ENCODE measurements at places on chromosomes 12 and 14.

DNA sequence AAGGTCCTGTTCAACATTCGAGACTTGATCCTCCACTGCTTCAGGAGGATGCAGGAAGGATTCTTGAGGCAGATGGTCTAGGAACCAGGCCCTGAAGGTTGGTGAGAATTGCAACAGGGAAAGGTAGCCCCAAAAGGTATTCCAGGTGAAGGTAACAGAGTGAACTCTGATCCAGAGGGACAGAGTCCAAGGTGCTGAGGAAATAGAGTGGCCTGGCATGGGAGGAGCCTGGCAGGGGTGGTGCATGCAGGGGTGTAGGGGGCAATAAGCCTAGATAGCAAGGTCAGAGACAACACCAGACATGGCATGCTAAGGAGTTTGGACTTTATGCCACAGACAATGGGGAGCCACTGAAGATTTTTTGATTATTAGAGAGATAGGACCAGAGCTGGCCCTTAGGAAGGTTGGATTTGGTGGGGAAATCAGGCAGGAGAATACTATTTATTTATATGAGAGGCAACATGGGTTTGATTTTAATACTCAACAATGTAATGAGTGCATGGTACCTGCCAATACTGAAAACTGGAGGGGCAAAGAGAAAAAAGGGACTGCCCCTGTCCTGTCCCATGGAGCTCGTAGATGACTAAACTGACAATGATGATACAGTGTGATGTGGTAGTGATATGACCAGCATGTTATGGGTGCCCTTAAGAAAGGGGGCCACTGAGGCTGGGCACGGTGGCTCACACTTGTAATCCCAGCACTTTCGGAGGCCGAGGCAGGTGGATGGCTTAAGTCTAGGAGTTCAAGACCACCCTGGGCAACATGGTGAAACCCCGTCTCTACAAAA is 50.5 kb upstream of the TMED10 start:
- no peak for DNase-seq

GRCh38 chr12:66331016-66331415 is 28.7 kb downstream of the HELB start:
- DNase-seq: no peak

- no peak for DNase-seq
Observed at GRCh38 chr12:19260135-19260534, 130.6 kb downstream of the PLEKHA5 start.

DNA sequence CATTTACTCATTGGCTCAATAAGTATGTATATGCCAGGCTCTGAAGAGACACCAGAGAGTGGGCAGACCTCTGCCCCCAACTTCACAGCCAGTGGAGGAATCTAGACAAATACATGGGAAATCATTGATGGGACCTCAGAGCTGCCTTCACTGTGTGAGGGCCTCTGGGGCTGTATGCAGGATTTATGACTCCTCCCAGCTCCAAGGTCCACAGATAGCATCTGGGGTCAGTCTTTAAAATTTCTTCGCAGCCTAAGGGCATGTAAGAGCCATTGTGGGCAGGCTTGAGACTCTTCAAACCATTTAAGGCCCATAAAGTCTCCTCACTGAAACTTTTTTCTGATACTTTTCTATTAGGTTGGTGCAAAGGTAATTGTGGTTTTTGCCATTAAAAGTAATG is 125.5 kb downstream of the SPTSSA start:
- DNase-seq: no peak

DNA sequence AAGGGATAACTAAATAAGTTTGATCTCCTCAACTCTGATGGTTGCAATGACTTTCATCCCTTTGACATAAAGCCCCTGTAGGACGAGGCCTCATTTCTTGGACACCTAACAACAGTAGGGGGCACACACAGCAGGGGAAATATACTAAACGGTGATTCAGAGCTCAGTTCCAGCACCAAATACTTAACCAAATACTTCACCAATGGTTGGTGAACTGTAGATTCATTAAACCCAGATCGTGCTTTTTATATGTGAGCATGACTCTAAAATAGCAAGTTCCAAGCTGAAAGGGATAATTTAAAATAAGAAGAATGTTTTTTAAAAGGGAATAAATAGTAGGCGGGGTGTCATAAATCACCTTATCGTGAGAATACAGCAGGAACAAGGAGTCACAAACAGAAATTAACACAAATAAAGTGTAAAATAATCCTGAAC is 53.2 kb downstream of the ATG2B start:
- DNase-seq: no peak

DNA sequence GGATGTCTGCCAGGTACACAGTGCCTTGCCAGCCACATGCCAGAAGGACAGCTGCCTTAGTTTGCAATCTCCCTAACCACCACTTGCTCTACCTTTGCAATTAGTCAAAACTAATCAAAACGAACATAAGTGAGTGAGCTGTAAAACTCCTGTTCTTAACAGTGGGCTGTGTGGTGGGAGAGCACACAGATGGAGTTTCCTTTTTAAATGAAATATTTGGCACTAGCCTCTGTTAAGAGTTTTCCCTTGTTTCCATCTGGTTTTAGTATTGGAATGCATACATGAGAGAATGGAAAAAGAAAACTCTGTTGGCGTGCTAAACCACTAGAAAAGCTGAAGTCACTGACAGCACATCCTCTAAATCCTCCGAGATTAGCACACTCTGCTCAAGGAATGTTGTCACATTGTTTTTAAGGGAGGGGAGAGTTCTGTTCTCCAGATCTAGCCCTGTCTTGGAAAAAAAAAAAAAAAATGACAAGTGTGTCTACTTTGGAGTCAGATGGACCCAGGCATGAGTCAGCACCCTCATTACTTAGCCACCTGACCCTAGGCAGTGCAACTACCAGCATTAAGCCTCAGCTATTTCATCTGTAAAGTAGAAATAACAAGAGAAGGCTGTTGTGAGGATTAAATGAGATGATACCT is 83.9 kb downstream of the STXBP6 start:
- no peak for DNase-seq

- no peak for DNase-seq
Observed at GRCh38 chr12:70329728-70330127, 36.4 kb upstream of the KCNMB4 start.

GRCh38 chr14:87508333-87508732 is 484.6 kb downstream of the GALC start:
- DNase-seq: no peak

DNA sequence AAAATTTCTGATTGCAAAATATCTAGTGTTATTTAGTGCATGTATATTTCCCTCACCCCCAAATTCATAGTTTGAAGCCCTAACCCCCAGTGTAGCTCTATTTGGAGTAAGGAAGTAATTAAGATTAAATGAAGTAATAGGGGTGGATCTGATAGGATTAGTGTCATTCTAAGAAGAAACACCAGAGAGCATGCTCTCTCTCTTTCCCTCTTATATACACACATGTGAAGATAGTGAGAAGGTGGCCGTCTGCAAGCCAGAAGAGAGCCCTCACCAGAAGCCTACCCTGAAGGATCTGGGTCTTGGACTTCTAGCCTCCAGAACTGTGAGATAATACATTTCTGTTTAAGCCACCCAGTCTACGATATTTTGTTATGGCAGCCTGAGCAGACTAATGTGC is 120.3 kb downstream of the TMEM30B start:
- no peak for DNase-seq

DNA sequence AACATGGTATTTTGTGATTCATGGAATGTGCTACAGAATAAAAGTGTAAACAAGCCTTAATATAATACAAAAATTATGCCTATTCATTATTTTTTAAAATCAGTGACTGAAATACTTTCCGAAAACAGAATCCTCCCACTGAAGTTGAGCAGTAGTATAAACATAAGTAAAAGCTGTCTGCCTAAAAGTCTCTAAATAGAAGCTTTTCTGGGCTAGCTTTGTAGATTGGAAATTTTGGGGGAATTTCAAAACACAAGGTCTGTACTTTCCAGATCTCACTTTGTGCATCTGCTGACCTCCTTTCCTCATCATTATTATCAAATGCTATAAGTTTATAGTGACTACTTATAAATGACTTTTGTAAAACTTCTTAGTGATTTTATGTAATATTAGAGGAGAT is 80.4 kb upstream of the TRHDE start:
- no peak for DNase-seq

GRCh38 chr14:62734831-62735230 is 310.4 kb downstream of the KCNH5 start:
- DNase-seq: no peak

GRCh38 chr12:12513416-12514006 is 49.2 kb downstream of the DUSP16 start:
- DNase-seq: no peak

DNA sequence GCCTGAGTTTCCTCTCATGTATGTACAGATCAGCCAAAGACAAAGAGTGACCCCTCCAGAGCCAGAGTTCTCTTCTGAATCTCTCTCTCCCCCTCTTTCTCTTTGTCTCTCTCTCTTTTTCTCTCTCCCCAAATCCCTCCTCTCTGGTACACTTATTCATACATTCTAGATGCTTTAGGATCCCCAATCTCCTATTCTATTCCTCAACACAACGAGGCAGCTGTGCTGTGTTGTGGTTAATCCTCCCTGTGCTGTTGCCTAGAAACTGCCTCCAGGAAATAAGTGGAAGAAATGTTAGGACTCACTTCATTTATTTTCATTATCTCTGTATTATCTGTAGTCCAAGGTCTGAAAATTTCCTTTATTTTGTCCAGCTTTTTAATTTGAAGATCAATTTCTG is 350.5 kb upstream of the OR4E1 start:
- DNase-seq: no peak

- no peak for DNase-seq
Observed at GRCh38 chr12:101928556-101928955, 51.2 kb downstream of the DRAM1 start.

GRCh38 chr12:54447917-54448316 is 25.5 kb downstream of the GTSF1 start:
- no peak for DNase-seq

DNA sequence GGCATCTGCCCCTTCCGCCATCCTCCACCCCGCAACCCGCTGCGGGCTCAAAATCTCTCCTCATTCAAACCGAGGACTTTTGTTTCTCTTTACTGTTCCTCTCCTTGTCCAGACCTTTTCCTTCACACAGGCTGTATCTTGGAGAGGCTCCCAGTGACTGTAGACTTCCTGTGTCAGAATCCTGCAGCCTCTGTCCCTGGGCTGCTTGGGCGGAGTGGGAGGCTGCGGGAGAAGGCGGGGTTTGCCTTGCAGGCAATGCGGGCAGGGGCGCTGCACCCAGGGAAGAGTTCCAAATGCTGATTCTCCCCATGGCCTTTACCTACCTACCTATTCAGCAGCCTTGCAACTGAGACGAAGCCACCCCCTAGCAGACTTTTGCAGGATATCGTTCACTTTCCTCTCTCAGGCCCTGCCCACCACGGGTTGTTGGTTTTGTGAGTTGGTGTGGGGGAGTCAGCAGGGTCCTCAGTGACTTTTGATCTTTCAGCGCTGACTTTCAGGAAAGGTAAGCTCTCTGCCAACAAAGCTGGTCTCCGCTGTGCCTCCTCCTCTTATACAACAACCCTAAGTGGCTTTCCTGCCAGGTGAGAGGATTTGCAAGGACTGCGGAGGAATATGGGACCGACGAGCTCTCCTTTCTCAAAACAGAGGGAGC is 79.0 kb upstream of the KCNA1 start:
- DNase-seq: no peak

DNA sequence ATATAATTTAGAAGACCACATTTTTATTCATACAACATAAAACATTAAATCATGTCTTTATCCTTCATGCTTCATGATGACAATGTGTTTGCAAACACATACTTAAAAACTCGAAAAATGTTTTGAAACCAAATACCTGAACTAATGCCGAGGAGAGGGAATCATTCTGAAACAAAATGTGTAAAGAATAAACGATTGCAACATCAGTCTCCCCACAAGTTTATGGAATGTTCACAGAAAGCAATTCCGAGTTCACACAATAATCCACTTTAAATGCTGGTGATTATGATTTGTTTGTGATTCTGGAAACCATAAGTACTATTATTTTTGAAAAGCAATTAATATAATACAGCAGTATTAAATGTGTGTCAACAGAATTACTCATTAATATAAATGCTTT is 84.5 kb upstream of the PDZRN4 start:
- no peak for DNase-seq

DNA sequence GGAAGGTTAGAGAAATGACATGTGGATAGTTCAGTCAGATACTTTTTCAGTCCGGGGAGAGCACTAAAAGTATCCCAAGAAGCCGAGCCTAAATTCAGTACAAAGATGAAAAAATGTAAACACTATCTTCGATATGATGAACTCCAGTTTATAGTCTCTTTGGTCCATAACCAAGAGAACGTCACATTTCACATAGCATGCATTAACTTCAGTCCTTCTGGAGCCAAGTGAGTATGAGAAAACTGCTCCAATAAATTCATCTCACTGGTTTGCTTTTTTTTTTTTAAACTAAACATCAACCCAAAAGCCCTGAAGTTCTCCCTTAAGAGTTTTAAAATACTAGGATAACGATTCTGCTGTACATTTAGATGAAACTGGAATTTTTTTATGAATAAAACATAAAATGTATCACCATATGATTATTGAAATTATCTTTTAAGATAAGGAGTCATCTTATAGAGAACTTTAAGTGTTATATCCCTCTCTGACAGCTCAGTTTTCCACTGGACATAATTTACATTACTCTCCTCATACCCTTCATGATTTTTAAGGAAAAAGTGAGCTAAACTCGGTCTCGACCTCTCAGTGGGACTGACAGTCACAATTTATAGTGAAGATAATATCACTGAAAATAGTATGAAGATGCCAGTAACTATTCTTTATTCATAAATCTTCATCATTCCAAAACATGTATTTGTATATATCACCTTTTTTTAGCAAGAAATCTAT is 841.5 kb upstream of the FLRT2 start:
- DNase-seq: no peak

DNA sequence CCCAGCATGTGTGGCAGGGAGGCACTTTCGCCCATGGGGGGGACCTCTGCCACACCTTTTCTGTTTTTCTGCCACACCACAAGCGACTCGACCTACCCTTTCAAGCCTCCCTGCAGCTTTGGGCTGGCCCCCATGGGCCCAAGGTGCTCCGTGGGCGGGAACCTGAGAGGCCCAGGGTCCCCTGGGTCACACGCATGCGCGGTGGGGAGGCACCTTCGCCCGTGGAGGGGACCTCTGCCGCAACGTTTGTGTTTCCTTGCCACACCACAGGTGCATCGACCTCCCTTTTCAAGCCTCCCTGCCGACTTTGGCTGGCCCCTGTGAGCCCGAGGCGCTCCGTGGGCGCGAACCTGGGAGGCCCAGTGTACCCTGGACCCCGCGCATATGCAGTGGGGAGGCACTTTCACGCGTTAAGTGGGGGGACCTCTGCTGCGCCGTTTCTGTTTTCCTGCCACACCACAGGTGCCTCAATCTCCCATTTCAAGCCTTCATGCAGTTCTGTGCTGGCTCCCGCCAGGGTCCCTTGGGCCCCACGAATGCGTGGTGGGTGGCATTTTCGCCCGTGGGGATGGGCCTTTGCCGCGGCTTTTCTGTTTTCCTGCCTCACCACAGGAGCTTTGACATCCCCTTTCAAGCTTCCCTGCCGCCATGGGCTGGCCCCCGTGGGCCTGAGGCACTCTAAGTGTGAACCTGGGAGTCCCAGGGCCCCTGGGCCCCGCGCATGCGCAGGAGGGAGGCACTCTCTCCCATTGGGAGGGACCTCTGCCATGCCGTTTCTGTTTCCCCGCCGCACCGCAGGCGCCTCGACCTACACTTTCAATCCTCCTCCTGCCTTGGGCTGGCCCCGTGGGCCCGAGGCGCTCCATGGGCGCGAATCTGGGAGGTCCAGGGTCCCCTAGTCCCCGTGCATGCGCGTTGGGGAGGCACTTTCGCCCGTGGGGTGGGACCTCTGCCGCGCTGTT is 332.2 kb downstream of the ALG10 start:
- no peak for DNase-seq

GRCh38 chr14:74917646-74918081 is 5.4 kb downstream of the RPS6KL1 start:
- DNase-seq: no peak
